ENCODE measurements at places on chromosomes 16 and 17. TPM values are rescaled to one million over a fixed set of nuclear protein-coding genes. Genes with fewer than 3 reads are reported as not detected.

Gene CBFA2T3
- total RNA-seq, result not detected

Gene ABAT
- 9.8 TPM for total RNA-seq

Gene SKAP1
- total RNA-seq, result 53.2 TPM

Gene CA10
- not detected for total RNA-seq

Gene SEZ6
- not detected for total RNA-seq

Gene FSCN2
- 0.21 TPM for total RNA-seq

Gene TBC1D28
- not detected for total RNA-seq

Gene MYO15A
- total RNA-seq, result 0.46 TPM

Gene ABCC12
- not detected for total RNA-seq

Gene PLXDC1
- total RNA-seq, result 0.71 TPM

Gene ATP2A3
- total RNA-seq, result 116 TPM

Gene RPS6KB1
- total RNA-seq, result 53.8 TPM

Gene CACNA1G
- total RNA-seq, result 0.06 TPM

Measured in activated CD8-positive, alpha-beta memory T cell treated with anti-CD3 and anti-CD28 coated beads for 36 hours (primary cell).